ENCODE measurements at places on chromosomes 7 and 10.

GRCh38 chr10:88926566-88927415 lies 25.8 kb downstream of the ACTA2 start:
- peak; percentile 99 for DNase-seq

GRCh38 chr7:146359176-146359575 lies 242.6 kb downstream of the CNTNAP2 start:
- peak; percentile 68 for DNase-seq

- no peak for DNase-seq
Measured at GRCh38 chr10:123579675-123580074, 86.5 kb upstream of the GPR26 start.

GRCh38 chr7:110224643-110225042 lies 866.3 kb upstream of the LRRN3 start:
- peak; percentile 8 for DNase-seq
